BE2C (cell line): ENCODE measurements at places on chromosomes 11 and 22.
A peak's percentile ranks its signal among the peaks of the same experiment; 100 is the strongest.

GRCh38 chr22:33640900-33641299 is 279.4 kb downstream of the LARGE1 start:
- DNase-seq, result no peak

DNA sequence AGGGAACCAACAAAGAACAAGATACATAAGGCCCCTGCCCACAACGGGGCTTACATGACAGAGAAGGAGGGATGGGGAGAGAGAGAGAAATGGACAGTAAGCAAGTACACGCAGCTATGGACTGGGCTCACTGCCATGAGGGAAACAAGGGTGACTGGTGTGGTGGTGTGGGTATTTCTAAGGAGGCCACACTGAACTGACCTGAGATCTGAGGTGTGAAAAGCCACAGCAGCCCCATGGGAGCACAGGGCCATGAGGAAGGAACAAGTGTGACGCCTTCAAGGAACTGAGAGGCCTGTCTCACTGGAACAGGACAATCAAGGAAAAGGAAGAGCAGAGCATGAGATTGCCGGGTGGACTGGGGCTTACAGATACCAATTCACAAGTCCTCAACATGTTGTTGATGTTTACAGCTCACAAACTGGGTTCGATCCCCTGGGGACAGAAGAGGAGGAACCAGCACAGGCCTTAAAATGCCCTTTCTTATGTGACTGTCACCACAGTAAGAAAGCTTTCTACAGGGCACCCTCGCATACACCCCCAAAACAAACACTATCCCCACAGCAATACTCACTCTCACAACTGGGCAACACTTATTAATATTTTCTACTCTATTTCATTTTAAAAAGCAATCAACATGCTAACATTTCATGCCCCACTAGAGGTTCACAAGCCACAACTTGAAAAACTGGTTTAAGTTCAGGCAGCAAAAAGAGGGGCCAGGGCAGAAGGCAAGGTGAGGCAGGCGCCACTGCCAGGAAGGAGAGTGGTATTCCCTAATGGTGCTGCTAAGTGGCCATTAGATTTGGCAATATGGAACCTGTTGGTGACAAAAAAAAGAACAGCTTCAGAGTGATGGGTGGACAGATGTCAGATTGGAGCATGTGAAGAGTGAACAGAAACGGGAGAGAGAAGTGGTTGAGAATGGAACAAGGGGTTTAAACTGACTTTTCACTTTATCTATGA is 39.1 kb downstream of the TCIRG1 start:
- no peak for DNase-seq

DNA sequence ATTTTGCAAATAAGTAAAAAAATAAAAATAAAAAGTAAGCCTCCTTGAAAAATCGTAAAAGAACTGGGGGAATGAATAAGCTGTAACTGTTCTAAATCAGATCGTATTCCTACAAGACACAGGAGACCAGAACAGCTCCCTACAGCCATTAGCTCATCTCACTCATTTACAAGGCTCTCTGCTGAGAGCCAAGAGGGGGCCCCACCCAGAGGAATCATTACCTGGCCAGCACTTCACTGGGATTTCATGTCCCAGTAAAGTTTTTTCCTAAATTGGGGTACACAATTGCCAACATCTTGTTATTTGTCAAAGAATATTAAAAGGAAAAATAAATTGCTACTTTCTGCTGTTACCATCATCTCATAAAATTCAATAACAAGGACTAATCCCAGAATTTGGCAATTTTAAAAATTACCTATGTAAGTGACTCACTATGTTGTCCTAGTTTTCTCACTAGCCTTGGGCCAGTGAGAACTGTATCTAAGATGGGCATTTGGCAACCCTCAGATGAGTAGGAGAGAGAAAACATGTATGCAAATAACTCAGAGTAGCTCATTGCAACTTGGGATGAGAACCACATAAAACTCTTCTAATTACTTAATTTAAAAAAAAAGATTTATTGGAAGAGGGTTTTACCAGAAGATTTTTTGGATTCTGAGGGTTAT is 18.4 kb upstream of the SMTN start:
- no peak for DNase-seq

- DNase-seq, result no peak
Observed at GRCh38 chr22:21669026-21669425, 3.2 kb downstream of the PPIL2 start.

DNA sequence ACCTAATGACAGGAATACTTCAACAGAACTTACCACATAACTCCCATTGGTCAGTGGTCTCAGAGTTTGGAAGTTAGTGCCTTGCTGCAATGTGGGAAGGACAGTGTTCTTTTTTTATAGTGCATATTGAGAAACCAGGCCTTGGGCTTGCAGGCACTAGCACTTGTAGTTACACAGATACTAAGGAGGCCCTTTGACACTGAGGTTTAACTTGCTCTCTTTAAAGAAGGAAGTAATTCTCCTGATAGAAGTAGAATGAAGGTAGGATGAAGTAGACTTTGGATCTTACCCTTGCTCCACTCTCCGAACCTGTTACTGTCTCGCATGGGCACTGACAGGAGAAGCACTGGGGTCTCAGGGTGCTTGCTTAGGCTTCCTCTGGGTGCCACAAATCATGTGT is 31.0 kb upstream of the ST14 start:
- DNase-seq, result no peak

DNA sequence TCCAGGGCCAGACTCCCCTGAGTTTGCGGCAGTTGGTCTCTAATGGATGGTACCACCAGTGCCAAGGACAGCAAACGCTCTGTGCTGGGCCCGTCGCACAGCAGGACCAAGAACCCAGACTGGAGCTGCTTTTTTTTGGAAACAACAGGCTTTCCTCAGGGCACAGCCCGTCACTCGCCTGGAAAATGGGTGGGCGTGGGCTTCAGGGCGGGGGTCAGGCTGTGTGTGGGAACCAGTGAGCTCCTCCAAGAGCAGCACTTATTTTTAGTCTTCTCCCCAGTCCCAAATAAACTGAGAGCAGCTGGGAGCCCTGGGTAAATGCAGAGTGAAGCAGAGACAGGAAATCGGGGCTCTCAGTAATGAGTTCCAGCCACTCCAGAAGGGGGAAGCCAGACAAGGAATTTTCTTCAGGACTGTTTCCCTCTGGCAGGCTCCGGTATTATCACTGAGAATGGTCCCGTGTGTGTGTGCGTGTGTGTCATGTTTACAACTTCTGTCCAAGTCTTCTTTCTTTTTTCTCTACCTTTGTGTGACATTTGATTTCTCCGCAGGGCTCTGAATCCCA is 63.0 kb downstream of the PPFIBP2 start:
- peak; percentile 18 for DNase-seq

- no peak for DNase-seq
Observed at GRCh38 chr11:94595076-94595475, 27.9 kb downstream of the PIWIL4 start.

DNA sequence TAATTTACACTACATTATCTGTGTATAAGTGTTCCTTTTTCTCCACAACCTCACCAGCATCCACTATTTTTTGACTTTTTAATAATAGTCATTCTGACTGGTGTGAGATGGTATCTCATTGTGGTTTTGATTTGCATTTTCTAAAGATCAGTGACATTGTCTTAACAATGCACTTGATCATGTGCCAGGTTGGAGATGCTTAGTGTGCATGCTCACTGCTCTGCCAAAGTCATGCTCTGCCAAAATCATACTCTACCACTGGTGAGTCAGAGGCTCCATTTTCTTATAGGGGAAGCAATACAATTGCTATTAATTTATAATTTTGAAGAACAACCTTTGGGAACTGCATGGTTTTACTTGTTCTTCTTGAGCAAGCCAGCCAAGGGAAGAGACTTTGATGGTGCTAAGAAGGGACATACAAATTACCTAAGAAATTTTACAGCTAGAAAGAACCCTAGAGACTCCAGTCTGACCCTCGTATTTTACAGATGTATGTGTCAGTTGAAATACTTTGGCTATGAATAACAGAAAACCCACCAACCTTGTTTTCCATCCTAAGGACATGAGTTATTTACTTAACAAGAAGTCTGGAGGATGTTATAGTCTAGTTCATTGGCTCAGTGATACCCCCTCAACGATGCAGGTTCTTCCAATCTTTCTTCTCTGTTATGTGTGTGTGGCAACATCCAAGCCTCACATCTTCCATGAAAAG is 368.9 kb downstream of the DDX10 start:
- no peak for DNase-seq

GRCh38 chr11:19978668-19979518 is 181.4 kb downstream of the DBX1 start:
- DNase-seq, result no peak
